Stimulated activated CD8-positive, alpha-beta memory T cell treated with anti-CD3 and anti-CD28 coated beads, Interleukin-4, amount 100 ng/mL, for 1 hour (primary cell): ENCODE measurements at places on chromosomes 2 and 18.

DNA sequence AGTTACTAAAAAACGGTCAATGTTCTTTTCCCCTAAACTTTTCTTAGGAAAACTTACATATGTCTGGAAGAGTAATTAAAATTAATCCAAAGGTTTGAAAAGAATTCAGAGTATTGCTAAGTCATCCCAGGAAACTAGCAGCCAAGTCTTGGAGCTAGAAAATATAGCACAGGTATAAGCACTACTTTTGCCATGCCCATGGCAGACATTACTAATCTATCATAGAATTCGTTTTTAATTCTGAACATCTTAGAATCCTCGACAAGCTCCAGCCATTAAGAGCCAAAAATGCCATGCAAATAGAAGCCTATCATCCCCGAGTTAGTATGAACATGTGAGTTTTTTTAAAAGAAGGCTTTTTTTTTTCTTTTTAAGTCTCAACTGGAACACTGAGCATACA lies 395.0 kb downstream of the ZEB2 start:
- DNase-seq, result no peak

- no peak for DNase-seq
Measured at GRCh38 chr2:11945139-11946126, 199.0 kb downstream of the LPIN1 start.

- no peak for DNase-seq
Measured at GRCh38 chr2:218655751-218656150, 3.7 kb downstream of the ZNF142 start.

GRCh38 chr2:190121971-190122370 lies 59.4 kb upstream of the MSTN start:
- no peak for DNase-seq

DNA sequence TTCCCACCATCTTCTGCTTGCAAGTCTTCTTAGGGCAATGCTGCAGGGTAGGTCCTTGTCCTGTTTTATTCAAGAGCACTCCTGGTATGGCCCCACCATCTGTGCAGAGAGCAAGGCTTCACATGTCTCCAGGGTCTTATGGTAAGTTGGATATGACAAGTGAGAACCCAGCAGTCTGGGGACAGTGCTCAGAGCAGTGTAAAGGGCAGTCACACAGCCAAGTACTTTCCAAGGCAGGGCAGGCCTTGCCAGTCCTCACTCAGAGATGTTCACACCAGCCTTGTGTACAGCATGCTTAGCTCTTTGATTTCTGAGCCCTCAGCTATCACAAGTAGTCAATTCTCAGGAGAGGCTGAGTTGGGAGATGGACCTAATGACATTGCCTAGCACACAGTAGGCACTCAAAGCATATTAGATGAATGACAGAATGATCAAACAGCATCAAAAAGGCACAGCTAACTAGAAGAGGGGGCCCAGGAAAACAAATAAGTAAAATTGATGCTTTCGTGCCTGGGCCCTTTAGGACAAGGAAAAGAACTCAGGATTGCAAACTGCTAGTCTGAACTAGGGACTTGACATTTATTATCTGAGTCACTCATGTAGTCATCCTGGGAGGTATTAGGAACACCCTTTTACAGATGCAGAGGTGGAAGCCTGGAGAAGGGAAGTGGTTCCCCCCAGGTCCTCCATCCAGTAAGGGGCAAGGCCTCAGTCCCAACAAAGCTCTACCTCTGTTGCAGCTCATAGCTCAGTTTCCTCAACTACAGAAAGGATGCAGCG lies 86.7 kb upstream of the CTAGE1 start:
- no peak for DNase-seq

DNA sequence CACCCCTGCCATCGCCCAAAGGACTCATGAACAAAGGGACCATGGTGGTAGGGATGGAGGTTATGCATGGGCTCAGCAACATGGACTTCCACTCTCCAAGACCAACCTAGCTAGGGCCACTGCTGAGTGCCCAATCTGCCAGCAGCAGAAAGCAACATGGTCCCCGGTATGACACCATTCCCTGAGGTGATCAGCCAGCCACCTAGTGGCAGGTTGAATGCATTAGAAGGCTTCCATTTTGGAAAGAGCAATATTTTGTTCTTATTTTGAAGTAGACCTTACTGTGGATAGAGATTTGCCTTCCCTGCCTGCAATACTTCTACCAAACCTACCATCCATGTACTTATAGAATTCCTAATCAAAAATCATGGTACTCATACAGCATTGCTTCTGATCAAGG lies 99.8 kb downstream of the METTL4 start:
- DNase-seq, result no peak

DNA sequence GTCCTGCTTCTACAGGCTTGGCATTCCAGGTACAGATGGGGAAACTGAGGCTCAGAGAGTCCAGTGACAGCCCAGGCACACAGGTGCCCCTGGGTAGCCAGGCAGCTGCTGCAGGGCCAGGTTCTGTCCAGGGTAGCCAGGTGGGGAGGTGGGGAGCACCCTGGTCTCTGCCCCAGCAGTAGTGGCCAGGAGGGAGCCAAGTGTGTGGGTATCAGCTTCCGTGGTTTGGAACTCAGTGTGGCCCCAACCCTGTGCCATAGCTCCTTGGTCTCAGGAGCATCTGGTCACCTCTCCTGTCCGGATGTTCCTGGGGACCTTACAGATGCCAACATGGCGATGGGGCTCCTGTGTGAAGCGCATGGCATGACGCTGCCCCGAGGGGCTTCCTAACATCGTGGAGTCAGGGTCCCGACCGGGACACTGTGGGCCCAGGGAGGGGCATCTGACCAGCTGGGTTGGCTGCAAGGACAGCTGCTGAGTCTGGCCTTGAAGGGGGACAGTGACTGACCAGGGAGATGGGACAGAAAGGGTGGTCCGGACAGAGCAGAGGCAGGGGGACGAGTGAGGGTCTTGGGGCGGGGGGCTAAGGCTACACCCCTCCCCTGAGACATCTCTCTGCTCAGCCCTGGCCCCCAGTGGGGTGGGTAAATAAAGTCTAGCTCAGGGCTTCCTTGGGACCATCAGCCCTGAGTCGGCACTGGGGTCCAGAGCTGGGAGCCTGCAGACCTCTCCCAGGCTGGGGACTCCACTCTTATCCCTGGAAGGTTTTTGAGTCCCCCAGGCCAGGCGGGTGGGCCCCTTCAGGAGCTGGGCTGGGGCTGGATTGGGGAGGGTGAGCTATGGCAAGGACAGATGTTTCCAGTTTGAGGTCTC lies 76.0 kb upstream of the SMAD7 start:
- DNase-seq, result no peak

GRCh38 chr2:237118561-237119155 lies 33.0 kb downstream of the COPS8 start:
- DNase-seq, result no peak

- DNase-seq, result no peak
Measured at GRCh38 chr2:218319813-218320365, 27.6 kb upstream of the TMBIM1 start.

GRCh38 chr2:167127135-167127534 lies 238.9 kb downstream of the XIRP2 start:
- no peak for DNase-seq

- no peak for DNase-seq
Measured at GRCh38 chr2:41241325-41242000, 789.6 kb upstream of the SLC8A1 start.

GRCh38 chr2:46181306-46181705 lies 115.9 kb upstream of the EPAS1 start:
- DNase-seq, result no peak

GRCh38 chr18:48358868-48359267 lies 50.3 kb downstream of the ZBTB7C start:
- DNase-seq, result no peak

GRCh38 chr2:215843579-215843978 lies 169.8 kb downstream of the MREG start:
- no peak for DNase-seq
